ENCODE measurements at places on chromosomes 3 and 15.

GRCh38 chr15:30827625-30828303 lies 76.0 kb upstream of the FAN1 start:
- DNase-seq = no peak

DNA sequence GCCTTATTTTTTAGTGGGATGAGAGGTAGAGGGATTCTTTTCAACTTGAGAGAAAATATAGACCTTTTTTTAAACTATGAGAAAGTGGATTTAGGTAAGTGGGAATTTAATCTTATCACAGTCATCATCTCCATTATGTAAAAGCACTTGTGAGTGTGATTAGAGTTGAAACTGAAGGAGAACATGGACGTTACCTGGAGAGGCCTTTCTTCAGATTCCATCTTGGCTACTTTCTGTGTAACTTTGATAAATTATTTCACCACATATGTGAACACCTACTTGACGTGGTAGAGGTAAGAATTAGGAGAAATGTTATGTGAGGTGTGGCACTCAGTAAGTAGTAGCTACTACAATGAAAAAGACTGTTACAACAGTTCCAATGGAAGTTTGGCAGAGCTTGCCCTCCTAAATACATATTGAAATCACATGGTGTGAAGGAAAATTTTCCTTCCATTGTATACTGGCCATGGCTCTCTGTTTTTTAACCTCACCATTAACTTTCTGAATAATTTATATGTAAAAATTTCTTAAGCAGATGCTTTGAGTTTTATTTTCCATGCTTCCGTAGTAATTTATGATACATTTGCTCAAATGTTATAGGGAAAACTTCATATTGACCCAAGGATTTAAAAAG lies 193.3 kb downstream of the FNDC3B start:
- no peak for DNase-seq

DNA sequence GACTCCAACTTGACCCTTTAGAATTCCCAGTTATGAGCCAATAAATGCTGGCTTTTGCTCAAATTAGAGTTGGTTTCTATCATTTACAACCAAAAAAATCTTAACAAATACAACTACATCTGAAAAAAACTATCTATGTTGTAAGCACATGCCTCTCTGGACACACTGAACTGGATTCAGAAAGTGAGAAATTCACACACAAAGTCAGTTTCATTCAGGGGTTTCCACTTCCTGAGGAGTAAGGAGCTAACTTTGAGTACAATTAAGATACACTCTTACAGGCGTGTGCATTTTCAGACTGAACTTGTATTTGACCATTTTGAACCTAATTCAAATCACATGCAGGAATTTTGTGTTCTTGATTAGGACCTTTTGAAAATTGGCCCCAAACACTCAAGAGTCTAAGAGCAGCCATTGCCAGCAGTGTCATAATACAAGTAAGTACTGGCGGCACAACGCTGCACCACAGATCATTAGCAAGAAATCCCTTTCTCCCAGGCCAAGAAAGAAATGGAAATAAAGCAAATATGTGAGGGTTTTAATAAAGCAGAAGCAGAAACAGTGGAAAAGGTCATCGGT lies 31.2 kb downstream of the LINS1 start:
- DNase-seq = no peak

DNA sequence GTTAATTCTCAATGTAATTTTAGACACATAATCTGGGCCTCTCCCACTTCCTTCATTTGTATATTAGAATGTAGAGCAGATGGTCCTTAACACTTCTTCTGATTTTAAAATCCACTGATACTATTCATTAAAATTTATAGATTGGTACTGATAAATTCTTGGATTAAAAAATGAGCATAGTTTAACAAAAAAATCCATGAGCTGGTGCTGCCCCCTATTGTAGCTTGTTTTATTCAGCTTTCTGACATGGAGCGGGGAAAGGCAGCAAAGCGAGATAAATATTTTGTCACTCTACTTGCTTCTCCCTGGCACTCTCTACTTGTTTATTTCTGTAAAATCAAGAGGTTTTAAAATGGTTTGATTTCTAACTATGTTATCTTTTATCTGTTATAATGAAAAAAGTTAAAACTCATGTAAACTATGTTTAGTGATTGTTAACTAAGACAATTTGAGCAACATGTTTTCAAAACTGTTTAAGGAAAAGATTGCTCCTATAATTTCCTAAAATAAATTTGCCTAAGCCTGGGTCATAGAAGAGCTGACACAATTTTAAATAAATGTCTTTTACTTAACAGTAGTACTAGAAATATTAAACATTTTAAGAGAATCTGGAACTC lies 26.5 kb upstream of the PLOD2 start:
- DNase-seq = no peak

DNA sequence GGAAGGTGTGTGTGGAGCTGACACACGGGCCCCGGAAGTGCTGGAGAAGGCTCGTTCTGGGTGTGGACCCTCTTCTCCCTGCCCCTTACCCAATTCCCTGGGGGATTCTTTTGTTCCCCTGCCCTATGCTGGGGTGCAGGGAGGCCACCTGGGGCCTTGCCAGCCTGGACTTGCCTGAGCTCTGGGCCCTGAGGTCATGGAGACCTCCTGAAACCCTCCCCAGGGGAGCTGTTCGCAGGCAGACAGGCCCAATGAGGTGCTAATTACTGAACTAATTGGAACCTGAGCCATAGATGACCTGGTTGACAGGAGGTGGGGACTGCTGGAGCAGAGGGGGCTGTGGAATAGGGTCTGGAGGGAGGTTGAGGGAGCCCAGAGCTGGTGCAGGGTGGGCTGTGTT lies 9.4 kb upstream of the C15orf39 start:
- no peak for DNase-seq

DNA sequence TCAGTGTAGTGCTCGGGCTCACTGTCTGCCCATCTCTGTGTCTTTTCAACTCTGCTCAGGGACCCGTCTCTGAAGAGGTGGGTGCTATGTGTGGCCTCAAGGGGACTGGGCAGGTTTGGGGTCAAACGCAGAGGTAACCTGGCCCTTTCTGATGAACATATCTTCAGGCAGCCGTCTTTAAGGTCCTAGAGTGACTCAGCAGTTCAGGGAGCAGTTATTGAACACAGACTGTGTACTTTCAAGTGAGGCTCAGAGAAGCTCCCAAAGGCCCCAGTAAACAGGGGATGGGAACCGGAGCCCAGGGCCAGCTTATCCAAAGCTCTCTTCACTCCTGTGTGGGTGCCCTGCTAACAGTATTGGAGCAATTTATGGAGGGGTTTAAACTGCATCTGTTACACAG lies 73.1 kb downstream of the WDR76 start:
- DNase-seq = no peak

GRCh38 chr15:40336744-40337122 lies 4.0 kb downstream of the CCDC9B start:
- DNase-seq = peak; percentile 35

DNA sequence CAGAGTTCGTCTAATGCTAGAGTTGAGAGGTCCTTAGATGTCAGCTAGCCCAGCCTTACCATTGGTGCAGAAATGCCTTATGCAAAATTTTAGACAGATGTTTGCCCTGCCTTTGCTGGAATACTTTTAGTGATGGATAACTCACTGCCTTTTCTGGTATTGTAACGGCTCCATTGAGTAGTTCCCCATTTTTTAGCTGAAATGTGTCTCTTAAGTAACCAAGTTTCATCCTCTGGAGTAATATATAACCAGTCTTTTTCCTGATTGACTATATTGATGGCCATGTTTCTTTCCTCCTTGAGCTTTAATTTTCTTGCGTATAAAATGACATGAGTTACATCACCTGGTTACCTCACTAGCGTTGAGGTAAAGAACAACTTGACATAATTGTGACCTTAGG lies 45.0 kb downstream of the SNRK start:
- no peak for DNase-seq

GRCh38 chr15:51864408-51865056 lies 35.1 kb downstream of the TMOD3 start:
- no peak for DNase-seq

GRCh38 chr3:79461129-79461792 lies 306.5 kb downstream of the ROBO1 start:
- no peak for DNase-seq

DNA sequence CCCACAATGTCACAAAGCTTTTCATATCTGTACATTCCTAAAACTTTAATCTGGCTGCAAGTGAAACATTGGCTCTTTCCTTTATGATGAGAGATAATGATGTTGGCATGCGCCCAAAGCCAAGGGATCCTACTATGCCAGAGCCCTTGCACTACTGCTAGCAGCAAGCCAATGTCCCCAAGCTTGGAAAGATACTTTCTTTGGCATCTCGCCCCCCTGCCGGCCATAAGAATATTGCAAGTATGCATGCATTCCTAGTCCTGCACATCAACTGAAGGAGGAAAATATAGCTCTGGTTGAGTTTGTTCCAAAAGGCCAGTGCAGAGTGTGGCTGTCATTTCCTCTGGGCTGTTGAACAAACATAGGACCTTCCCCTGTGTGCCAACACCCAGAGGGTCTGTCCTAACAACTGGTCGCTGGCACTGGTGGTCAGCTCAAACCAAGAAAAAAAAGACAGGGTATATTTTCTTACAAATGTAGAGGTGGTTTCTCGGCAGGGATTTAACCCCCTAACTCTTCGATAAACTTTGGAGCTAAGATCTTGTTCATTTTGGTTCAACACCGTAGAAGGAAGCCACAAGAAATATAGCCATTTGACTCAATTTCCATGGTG lies 120.9 kb upstream of the ZBED2 start:
- DNase-seq = no peak

DNA sequence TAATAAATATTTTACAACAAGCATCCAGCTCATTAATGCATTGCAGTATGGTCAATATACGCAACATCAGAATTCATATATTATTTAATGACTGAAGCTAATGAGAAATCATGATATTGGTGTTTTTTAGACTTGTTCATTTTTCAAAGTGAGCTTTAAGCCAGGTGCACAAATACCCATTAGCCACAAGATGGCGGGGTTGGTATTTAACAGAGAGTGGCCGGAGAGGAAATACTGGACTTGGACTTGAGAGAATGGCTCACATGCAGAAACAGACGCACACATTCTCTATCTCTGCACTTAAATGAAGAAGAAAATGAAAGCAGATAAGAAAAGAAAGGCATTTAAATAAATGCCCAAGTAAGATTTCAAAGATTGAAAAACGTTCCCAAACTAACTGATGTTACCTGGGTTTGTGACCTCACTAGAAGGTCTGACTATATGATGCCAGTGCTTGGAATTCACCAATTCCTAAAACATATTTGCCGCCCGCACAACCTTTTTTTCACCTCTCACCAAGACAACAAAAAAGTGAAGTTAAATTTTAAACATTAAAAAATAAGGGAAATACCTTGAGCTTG lies 21.2 kb upstream of the CRBN start:
- DNase-seq = no peak

DNA sequence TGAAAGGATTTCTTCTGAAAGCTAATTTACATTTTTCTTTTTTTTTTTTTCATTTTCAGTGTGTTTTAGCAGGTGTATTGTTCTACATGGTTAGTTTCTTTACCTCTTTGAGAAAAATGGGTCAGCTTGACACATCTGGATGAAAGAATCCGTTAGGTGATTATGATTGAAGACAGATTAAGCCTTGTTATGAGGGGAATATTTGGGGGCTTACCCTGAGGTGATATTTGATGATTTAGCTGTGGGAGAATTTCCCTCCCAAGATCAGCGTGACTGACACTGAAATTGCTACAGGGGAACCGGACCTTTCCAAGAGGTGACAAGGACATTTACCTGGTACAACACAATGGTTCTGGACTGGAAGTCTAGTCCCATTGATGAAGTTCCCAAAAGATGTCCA lies 147.5 kb downstream of the NFKBIZ start:
- no peak for DNase-seq

Measured in activated naive CD8-positive, alpha-beta T cell treated with anti-CD3 and anti-CD28 coated beads, Interleukin-2, amount 10 ng/mL, durations not matched to agents 7 days and 5 days (primary cell).